ENCODE measurements at places on chromosomes 2 and 18. TPM values are rescaled to one million over a fixed set of nuclear protein-coding genes. Genes with fewer than 3 reads are reported as not detected.

DNA sequence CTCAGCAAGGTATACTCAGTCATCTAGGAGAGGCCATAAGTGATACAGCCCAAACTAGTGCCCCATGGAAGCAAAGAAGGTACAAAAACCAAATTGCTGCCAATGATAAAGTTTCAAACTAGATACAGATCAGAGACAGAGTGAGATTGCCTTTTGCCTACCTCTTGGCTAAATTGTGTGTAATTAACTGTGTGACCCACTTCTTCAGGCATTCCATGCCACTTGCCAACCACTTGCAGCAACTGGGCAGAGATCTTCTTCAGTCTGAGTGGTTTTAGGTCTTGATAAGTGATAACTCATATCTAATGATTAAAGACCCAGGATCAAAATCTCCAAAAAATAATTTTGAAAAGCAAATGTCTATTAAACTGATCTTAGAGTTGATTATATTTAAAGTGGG lies 21.1 kb upstream of the NABP1 start:
- no peak for DNase-seq

DNA sequence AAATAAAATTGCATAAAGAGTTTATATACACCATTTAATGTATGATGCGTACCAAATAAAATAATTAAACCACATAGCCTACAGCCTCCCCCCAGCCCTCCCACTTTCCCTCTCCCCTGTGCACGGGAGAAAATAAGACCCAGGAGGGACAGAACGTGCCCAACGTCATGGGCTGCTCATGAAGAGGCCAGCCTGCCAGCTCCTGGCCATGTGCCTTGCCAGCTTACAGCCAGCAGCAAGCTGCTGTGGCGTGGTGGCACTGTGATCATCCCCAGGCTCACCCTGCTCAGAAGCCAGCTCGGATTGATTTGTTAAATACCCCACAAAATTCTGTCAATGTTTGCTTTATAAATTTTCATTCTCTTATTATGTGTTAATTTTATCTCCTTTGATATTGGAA lies 7.6 kb downstream of the GPR148 start:
- no peak for DNase-seq

Gene PAX3
- not detected for total RNA-seq

Gene GLI2
- total RNA-seq = not detected

DNA sequence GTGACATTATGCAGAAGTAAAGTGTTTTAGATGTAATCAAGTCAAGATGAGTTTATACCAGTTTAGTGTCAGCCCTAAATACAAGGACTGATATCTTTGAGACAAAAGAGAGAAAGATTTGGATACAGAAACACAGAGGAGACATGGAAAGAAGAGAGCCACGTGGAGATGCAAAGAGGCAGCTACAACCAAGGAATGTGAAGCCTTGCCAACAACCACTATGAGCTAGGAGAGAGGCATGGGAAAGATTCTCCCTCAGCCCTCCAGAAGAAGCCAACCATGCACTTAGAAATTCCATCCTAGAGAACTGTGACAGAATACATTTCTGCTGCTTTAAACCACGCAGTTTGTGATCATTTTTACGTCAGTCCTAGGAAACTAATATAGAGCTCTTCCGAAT lies 217.2 kb downstream of the DOK6 start:
- no peak for DNase-seq

DNA sequence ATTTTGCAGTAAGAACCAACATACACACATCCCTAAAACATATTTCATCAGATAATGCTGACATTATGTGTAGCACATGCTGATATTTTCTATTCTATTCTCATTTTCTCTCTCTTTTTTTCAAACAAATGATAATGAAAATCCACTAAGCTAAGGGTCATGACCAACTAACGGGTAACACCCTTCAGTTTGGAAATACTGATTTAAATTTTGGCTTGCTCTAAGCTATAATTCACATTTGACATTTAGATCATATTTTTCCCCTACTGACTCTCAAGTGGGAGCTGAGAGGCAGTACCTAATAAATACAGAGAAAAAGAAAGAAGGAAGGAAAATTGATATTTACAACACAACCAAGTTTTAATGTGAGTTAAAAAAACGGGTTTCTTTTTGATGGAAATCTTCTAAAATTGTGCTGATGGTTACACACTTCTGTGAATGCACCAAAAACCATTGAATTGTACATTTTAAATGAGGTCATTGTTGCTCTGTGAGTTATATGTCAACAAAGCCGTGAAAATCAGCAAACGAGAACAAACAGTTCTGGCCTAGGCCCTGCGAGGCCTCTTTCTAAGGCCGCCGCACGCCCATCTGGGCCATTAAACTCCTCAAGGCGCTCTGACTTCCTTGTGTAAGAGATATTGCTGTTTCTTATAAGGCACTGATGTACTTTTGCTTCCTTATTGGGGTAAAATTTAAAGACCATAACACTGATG lies 124.2 kb downstream of the GALR1 start:
- DNase-seq = no peak

DNA sequence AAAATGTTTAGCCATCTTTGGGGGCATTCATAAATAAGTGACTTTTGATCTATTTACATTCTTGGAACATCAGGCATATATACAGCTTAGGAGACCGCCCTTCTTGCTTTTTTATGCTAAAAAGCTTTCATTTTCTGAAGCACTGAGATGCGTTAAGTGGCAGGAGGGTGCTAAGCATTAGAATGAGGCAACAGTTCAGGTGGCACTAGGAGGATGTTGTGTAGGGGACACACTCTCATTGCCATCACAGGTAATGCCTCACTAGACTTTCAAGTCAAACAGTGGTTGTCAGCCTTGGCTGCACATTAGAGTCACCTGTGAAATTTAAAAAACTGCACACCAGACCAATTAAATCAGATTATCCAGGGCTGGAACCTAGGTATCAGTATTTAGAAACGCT lies 39.1 kb downstream of the EHBP1 start:
- no peak for DNase-seq

- no peak for DNase-seq
Measured at GRCh38 chr2:162069267-162069903, 4.6 kb downstream of the DPP4 start.

DNA sequence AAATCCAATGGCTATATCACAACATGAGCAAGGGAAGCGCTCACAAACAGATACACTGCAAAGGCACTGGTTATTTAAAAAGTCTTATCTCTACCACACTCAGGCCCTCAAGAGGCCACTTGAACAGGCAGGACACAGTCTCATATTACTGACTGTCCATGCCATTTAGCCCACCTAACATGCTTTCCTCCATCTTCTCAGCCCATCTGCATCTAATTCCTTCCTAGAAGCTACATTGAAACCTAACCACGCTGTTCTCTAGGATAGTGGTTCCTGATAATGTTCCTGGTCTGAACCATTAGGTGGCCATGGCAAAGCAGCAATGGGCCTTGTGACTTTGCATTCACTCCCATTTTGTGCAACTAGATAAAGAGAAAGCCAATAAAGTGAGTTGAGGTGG lies 22.5 kb upstream of the NEB start:
- DNase-seq = no peak

DNA sequence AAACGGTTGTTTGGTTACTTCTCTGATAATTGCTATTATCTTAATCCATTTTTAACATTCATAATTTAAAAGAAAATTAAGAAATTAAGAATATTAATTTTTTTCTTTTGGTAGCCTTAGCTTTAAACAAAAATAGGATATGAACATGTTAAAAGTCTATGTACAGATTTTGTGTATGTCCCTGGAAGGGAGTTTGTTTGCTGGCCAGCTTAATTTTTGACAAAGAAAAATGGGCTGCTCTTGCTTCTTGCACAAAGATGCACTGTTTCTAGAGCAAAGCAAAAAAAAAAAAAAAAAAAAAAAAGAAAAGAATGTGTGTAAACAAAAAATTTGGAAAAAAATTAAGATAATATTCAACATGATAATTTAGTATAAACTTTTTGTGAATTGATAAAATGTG lies 1.3 kb downstream of the RFTN2 start:
- no peak for DNase-seq

- DNase-seq = no peak
Measured at GRCh38 chr18:2908946-2909335, 62.1 kb downstream of the EMILIN2 start.

All from activated T-helper 2 cell treated with anti-CD3 and anti-CD28 coated beads, Interferon-gamma antibody, Interleukin-2, Interleukin-4, amounts not matched to agents 10 μg/mL and 5 μg/mL and 100 μg/mL, durations not matched to agents 14 hours and 24 hours and 36 hours (primary cell).